ENCODE measurements at places on chromosomes 6 and 20.

- no peak for DNase-seq
Observed at GRCh38 chr6:116255246-116255800, 1.4 kb upstream of the TSPYL4 start.

GRCh38 chr6:122709922-122710512 lies 69.5 kb upstream of the FABP7 start:
- no peak for DNase-seq

GRCh38 chr20:44523746-44524145 lies 1.9 kb upstream of the SERINC3 start:
- DNase-seq: no peak

DNA sequence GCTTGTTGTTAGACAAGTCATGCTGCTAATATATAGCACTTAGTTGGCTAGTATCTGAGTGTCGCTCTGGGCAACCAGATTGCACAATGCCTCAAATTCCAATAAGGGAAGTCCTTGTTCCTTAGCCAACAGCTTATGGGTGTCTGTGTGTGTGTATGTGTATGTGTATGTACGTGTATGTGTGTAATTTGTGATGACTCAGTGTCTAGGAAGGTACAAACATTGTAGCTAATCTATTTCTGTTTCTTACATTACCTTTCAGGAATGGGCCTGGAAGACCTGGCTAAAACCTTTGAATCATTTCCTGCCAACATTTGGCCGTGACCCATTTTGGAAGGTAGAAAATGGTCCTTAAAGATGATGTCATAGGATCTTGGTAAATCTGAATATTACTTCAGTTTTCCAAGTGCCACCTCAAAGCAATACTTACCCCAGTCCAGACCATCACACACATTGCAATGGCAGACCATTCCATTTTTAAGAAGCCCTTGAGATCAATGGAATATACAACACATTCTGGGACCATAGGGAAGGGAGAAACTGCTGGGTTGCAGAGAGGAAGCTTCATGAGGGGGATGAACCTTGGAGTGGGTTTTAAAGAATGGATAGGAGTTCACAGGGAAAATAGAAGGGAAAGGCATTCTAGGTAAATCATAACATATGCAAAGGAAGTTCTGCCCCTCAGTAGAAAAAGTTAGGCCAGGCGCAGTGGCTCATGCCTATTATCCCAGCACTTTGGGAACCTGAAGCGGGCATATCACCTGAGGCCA lies 25.1 kb downstream of the NEDD9 start:
- no peak for DNase-seq

- DNase-seq: no peak
Observed at GRCh38 chr6:99014061-99014460, 66.3 kb upstream of the FBXL4 start.

GRCh38 chr20:57078116-57078515 lies 188.3 kb downstream of the BMP7 start:
- no peak for DNase-seq

GRCh38 chr6:20128018-20128417 lies 84.3 kb downstream of the MBOAT1 start:
- DNase-seq: no peak

GRCh38 chr6:34414999-34415858 lies 10.6 kb downstream of the RPS10 start:
- no peak for DNase-seq

DNA sequence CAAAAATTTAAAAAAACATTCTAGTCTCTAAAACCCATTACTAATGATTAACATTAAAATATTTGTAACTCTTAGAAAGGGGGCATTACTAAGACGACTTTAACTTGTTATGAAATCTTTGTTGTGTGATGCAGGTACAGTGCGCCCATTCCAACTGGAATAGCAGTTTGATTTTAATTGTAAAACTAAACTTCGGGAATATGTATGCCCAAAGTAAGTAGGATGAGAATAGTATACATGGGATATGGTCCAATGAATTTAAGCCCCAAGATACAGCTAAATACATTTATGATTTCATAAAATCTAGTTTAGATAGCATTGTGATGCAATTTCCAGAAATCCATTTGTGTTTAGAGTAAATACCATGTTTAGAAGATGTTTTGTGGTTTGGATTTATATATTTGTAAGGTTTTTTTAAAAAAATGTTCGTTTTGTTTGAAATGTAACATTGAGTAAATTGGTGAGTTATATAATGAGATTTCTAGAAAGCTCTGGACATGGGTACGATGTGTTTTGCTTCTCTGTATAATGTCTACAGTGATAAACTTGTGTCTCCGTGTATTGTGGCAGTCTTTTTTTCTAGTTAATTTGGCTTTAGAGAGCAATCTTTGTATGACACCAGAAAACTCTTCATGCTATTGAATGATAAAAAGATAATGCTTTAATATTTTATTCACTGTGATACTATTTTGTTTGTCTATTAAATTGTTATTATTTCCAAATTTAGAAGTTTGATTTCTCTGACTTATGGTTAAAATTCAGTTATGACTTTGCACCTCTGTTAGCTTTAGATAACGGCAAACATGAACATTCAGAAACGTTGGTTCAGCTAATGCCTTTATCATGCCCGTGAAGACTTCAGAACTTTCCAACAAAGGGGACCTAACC lies 54.8 kb downstream of the RNF182 start:
- no peak for DNase-seq

GRCh38 chr20:24585796-24586522 lies 116.5 kb downstream of the SYNDIG1 start:
- DNase-seq: no peak

- DNase-seq: no peak
Observed at GRCh38 chr20:1378735-1379125, 14.1 kb downstream of the FKBP1A start.

DNA sequence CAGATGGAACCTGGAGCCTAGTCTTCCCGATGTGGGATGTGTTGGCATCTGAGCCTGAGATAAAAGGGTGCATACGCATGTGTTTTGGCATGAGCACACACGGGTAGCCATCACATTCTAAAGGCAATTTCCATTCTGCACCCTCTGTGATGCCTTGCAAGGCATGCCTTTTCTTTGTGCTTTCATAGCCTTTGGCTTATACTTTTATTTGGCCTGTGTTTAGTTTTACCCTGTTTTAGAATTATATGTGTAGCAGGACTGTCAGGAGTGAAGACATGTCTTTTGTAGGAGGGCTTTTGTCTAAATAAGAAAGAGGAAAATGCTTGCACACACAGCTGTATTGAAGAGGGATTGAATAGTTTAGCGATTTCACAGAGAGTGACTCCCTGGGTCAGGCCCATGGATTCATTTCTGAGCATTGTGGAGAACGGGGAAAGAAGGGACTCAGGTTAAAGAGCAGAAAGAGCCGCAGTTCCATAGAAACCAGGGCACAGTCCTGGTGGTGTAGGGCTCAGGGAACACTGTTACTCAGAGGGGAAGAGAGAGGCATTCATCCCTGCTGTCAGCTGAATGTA lies 530.2 kb downstream of the DHX35 start:
- no peak for DNase-seq
